Neural crest cell (in vitro differentiated cells): ENCODE measurements at places on chromosomes 2 and 18.
A peak's percentile ranks its signal among the peaks of the same experiment; 100 is the strongest.

GRCh38 chr2:176446718-176447414 lies 177.6 kb downstream of the MTX2 start:
- no peak overlapping the region for H3K27ac ChIP-seq
- no peaks in the 10 kb centered on the region for H3K36me3 ChIP-seq
- H3K4me3 ChIP-seq: no peak overlapping the region
- DNase-seq: no peak

DNA sequence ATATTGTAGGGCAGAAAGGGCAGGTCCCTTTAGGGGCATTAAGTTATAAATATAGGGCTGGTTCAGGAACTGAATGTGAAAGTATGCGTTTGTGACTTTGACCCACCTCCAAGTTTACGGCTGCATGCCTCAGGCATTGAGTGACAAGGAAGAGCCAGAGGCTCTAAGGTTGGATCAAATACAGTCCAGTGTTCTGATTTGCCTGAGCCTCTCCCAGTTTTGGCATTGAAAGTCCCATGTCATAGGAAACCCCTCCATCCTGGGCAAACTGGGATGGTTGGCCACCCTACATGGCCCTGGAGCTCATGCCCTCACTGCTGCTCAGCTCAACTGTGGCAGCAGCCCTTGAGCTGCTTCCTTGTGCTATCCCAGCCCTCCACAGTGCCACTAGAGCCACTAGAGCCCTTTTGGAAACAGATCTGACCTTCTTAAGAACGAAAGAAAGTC lies 29.9 kb downstream of the HK2 start:
- no peak overlapping the region for H3K27ac ChIP-seq
- H3K27me3 ChIP-seq: no peaks in the 10 kb centered on the region
- H3K36me3 ChIP-seq: no peaks in the 10 kb centered on the region
- DNase-seq: no peak
- no peak overlapping the region for H3K4me3 ChIP-seq

GRCh38 chr18:31093880-31094279 lies 8.3 kb downstream of the DSC2 start:
- no peaks in the 10 kb centered on the region for H3K36me3 ChIP-seq
- H3K4me3 ChIP-seq: no peak overlapping the region
- no peak for DNase-seq
- H3K4me1 ChIP-seq: peaks cover 3% of the 10 kb centered on the region
- H3K27ac ChIP-seq: no peak overlapping the region

GRCh38 chr2:137706786-137707613 lies 257.3 kb upstream of the HNMT start:
- H3K36me3 ChIP-seq: no peaks in the 10 kb centered on the region
- no peaks in the 10 kb centered on the region for H3K4me1 ChIP-seq
- no peaks in the 10 kb centered on the region for H3K27me3 ChIP-seq
- no peak for DNase-seq

GRCh38 chr2:200578778-200579177 lies 7.0 kb upstream of the AOX1 start:
- H3K36me3 ChIP-seq: peaks cover 31% of the 10 kb centered on the region
- no peak overlapping the region for H3K27ac ChIP-seq
- H3K4me3 ChIP-seq: no peak overlapping the region
- no peaks in the 10 kb centered on the region for H3K4me1 ChIP-seq
- DNase-seq: no peak

GRCh38 chr18:51028201-51028805 lies 1.7 kb upstream of the SMAD4 start:
- peaks cover 7% of the 10 kb centered on the region for H3K36me3 ChIP-seq
- peaks cover 2% of the 10 kb centered on the region for H3K27me3 ChIP-seq
- H3K27ac ChIP-seq: peak overlapping the region; percentile 2
- H3K4me1 ChIP-seq: peaks cover 41% of the 10 kb centered on the region

GRCh38 chr2:60945341-60945740 lies 64.0 kb downstream of the REL start:
- H3K27me3 ChIP-seq: no peaks in the 10 kb centered on the region
- DNase-seq: no peak
- H3K4me1 ChIP-seq: no peaks in the 10 kb centered on the region
- H3K36me3 ChIP-seq: peaks cover 4% of the 10 kb centered on the region

GRCh38 chr2:96832754-96833507 lies 10.9 kb downstream of the ANKRD23 start:
- peaks cover 6% of the 10 kb centered on the region for H3K36me3 ChIP-seq
- H3K4me1 ChIP-seq: peaks cover 16% of the 10 kb centered on the region
- peak overlapping the region; percentile 74 for H3K4me3 ChIP-seq
- DNase-seq: peak; percentile 67
- H3K27me3 ChIP-seq: no peaks in the 10 kb centered on the region

DNA sequence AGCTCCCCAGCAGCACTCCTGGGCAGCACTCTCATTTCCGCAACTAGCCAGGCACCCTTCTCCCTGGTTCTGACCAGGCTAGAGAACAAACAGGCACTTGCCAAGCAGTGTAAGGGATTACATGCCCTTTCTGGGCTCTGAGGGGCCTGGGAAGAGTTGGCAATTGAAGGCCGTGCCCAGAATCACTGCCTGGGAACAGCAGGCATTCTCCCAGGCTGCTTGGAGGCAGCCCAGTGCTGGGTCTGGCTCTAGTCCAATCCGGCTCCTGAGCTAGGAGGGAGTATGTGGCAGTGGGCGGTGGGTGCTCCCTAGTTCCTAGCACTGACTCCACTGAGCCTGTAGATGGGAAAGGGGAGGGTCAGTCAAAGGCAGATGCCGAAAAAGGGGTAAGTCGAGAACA lies 34.1 kb upstream of the SP3 start:
- no peak for DNase-seq
- peaks cover 4% of the 10 kb centered on the region for H3K27me3 ChIP-seq
- H3K27ac ChIP-seq: no peak overlapping the region
- no peak overlapping the region for H3K4me3 ChIP-seq
- no peaks in the 10 kb centered on the region for H3K4me1 ChIP-seq

DNA sequence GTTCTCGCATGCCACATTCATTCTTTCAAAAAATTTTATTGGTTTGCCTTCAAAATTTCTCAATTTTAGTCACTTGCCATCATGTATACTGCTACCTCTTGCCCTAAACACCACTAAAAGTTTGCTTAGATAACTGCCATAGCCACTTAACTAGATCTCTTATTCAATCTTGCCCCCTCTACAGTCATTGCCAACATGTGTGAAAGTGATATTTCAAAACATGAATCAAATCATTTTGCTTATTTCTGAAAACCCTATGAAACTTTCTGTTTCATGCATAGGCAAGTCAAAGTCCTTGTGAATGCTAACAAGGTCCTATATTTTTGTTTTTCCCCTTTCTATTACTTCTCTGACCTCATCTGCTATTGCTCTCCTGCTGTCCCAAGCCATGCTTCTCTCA lies 397.1 kb downstream of the KCNJ3 start:
- H3K27ac ChIP-seq: no peak overlapping the region
- no peaks in the 10 kb centered on the region for H3K4me1 ChIP-seq
- H3K36me3 ChIP-seq: no peaks in the 10 kb centered on the region
- no peaks in the 10 kb centered on the region for H3K27me3 ChIP-seq
